ENCODE measurements at places on chromosomes 2 and 18.

GRCh38 chr2:25567406-25567805, 106.0 kb downstream of the DTNB start:
- no peak for DNase-seq

- DNase-seq = no peak
Measured at GRCh38 chr18:30999186-30999585, 43.4 kb downstream of the DSC3 start.

DNA sequence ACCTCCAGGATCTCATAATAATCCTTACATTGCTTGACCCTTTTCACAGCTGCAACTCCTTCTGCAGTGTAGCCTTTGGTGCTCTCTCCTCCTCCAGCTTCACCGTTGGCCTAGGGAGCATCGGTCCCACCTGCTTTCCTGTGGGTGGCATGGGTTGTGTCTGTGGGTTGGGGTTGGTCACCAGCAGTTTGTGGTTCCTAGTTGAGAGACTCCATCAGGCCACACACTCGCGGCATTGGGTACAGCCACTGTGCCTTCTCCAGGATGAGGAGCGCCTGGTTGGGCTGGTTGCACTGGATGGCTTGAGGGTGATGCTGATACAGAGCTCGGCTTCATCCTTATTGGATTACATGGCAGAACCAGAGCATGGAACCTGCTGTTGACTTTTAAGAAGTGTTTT, 69.4 kb upstream of the SPRED2 start:
- no peak for DNase-seq

DNA sequence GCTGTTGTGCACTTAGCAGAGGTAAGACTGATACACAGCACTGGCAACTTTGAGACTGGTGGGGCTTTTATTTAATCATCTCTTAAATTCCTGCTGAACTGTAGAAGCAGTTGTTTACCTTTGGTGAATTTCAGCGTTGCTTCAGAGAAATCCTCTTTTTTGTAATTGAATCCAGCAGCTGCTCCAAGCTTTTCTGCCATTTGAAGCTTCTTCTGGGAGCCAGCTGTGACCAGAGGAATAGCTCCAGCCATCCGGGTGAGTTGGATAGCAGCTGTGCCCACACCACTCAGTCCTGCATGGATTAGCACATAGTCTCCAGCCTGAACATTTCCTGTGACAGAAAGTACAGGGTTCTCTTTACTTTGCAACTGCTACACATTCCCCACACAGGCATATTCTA, 3.9 kb downstream of the TP53I3 start:
- DNase-seq = no peak

GRCh38 chr2:38701542-38701941, 35.6 kb downstream of the GALM start:
- DNase-seq = no peak

- no peak for DNase-seq
Measured at GRCh38 chr2:216222650-216223352, 113.7 kb downstream of the XRCC5 start.

GRCh38 chr2:182144041-182144775, 158.6 kb downstream of the PPP1R1C start:
- no peak for DNase-seq

DNA sequence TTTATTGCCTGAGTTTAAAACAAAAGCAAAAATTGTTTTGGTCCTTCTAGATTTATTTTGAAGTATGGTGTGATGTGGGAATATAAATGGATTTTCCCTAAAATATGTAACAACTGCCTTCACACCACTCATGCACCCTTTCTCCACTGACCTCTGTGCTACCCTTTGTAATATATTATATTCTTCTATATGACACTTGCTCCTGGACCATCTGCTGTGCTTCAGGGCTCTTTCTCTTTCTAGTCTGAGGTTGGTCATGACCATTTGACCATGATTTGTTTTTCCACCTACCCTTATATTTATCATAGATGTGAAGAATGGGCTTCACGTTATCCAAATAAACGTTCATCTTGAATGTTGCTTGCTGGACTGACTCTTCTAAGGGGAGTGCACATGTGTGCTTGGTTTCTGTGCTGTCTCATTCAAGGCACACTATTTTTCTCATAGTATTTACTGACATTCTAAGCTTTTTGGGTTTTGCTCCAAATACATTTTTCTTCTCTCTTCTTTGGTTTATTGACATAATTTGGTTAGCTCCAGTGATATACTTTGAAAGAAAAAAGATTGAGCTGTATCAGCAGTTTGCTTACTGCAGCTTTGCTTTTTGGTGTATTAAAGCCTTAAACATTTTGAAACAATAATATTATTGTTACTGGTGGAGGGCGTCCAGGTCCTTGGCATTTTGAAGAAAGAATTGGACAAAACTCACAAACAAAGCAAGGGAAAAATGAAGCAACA, 61.8 kb downstream of the VWA3B start:
- no peak for DNase-seq

- DNase-seq = no peak
Measured at GRCh38 chr18:45046228-45046627, 365.5 kb downstream of the SETBP1 start.

DNA sequence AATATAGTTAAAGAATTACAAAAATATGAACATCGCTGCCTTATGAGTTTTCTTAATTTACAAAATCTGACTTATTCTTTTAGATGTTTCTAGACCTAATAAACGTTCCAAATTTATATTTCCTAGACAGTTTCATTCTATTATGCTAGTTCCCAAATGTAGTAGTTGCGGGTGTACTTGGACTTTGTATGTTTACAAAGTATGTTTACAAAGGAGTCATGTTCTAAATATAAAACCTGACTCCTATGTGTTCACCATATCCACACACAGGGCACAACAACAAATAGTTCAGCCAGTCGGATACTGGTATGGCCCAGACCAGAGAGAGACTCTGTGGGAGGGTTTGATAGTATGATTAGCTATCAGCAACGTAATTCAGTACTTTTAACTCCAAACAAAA, 230.7 kb downstream of the KCNH7 start:
- no peak for DNase-seq

All from esophagus squamous epithelium (tissue), 5 donors.